ENCODE measurements at places on chromosomes 6 and 20. TPM values are rescaled to one million over a fixed set of nuclear protein-coding genes. Genes with fewer than 3 reads are reported as not detected.

Gene DNAH8
- total RNA-seq: 1.7 TPM

Gene CALHM6
- total RNA-seq: 128 TPM

Gene PTGIS
- total RNA-seq: 0.34 TPM

Gene LRRC73
- total RNA-seq: 0.98 TPM

Gene TREM2
- total RNA-seq: not detected

Gene HCK
- 249 TPM for total RNA-seq
